ENCODE measurements at places on chromosomes 5 and 9.

DNA sequence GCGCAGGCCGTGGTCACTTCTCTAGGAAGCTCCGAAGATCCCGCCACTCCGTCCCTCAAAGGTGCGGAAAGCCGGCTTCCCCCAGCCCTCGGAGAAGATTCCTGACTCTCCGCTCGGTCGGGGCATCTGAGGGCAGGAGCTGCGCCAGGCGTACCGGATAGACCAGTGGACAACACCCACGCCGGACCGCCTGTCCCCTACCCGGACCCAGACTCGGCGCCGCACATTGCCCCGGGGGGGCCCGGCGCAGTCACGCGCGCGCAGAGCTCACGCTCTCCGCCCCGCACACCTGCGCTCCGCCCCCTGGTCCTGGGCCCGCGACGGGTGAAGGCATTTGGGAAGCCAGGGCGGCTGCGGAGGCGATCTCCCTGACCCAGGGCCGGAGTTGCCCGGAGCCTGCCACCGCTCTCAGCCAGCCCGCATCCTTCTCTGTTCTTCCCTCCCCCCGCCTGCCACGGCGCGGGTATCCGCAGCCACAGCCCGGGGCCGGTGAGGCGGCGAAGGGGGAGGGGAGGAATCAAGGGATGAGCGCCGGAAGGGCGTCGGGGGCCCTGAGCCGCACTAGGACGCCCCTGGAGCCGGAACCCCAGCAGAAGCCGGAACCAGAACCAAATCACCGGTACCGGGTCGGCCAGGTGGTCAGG, 448 bp downstream of the RELL2 start:
- peak; percentile 70 for DNase-seq

GRCh38 chr5:149301744-149302380, 30.2 kb downstream of the AFAP1L1 start:
- no peak for DNase-seq

GRCh38 chr5:148839960-148840359, 13.5 kb downstream of the ADRB2 start:
- DNase-seq: no peak

DNA sequence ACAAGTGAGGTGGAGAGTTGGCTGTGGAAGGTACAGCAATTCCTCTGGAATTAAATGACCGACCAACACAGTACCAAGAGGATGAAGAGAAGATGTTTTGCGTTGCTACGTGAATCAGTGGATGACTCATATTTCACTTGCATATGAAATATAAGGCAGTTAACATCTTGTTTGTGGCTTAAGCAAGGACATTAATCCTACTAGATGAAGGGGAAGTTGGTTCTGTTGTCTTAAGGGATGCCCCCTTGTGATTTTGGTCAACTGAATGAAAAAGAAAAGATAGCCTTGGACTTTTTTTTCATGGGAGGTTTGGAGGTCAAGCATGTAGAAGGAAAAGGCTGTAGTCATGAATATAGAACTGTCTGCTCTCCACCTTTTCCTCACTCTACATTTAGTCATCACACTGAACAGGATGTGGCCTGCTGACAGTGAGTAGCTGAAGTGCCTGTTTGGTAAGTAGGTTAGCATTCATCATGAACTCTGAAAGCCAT, 33.9 kb downstream of the VLDLR start:
- no peak for DNase-seq

DNA sequence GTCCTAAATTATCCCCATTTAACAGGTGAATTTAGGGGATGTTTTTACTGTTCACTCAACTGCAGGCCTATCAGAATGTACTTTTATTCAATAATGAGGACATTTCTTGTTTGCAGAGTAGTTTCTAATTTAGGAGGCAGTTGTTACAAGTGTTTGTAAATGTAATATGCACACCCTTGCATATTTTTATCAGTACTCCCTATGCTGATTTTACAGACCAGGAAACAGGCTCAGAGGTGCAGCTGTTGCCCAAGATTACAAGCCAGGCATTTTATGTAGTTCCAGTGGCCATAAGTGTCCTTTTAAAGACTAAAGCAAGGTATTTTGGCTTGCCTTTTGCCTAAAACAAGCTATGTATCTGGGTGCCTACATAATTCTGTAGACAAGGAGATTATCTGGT, 47.6 kb upstream of the BRINP1 start:
- no peak for DNase-seq

Data from type B pancreatic cell (in vitro differentiated cells).